PC-9 (cell line): ENCODE measurements at places on chromosomes 5 and 9. TPM values are rescaled to one million over a fixed set of nuclear protein-coding genes. Genes with fewer than 3 reads are reported as not detected.

DNA sequence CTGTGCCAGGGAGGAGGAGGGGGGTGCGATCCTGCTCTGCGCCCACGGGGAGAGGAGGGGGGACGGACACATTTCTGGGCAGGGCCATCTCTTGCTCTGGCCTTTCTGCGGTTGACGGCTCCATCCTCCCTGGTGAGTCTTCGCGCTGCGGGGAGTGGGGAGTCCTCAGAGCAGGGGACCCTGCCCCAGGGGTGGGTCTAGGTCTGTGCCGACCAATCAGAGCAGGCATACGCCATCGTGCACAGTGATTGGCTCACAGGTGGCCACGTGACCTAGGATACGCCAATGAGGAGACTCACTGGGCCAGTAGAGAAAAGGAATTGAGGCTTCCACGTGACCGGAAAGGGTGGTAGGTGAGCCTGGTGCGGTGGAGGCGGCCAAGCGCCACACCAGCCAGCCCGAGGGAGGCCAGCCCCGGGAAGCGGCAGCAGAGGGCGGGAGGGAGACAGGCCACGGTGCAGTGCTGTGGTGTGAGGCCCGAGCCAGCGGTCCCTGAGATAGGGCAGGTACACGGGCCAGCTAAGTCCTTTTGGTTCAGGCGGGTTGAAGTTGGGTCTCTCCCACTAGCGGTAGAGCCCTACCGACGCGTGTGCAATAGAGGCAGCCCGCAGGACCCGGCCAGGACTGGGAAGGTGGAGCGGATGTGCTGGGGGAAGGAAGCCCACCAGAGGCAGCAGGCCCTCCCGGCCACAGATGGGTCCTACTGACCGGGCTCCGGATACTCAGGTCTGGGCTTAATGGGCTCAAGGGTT is 65.2 kb upstream of the RNF130 start:
- DNase-seq, result no peak

The ORM2 gene
- not detected in 2 replicates for total RNA-seq

DNA sequence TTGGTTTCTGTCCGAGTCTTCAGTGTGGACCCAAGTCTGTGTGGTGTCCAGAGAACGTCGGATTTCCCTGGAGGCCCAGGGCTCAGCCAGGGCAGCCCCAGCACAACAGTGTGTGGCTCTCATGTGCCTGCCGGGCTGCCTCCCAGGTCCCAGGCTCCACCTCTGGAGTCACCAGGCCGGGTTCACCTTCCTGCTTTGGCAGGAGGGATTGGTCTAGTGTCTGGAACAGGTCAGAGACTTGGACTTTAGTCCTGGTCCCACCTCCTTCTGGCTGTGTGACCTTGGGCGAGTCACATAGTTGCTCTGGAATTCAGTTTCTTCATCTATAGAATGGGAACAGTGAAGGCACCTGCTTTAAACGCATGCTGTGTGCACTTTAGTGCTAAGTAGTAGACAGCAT is 3.2 kb downstream of the DOLPP1 start:
- peak; percentile 28 for DNase-seq

The PSD2 gene
- 0.07 and 0.08 TPM in 2 replicates for total RNA-seq

GRCh38 chr9:32486839-32487562 is 39.0 kb downstream of the RIGI start:
- DNase-seq, result no peak

The WWC1 gene
- 79.5 and 97.7 TPM in 2 replicates for total RNA-seq

GRCh38 chr5:35236770-35237169 is 6.5 kb upstream of the PRLR start:
- no peak for DNase-seq

The SMIM32 gene
- not detected in 2 replicates for total RNA-seq

DNA sequence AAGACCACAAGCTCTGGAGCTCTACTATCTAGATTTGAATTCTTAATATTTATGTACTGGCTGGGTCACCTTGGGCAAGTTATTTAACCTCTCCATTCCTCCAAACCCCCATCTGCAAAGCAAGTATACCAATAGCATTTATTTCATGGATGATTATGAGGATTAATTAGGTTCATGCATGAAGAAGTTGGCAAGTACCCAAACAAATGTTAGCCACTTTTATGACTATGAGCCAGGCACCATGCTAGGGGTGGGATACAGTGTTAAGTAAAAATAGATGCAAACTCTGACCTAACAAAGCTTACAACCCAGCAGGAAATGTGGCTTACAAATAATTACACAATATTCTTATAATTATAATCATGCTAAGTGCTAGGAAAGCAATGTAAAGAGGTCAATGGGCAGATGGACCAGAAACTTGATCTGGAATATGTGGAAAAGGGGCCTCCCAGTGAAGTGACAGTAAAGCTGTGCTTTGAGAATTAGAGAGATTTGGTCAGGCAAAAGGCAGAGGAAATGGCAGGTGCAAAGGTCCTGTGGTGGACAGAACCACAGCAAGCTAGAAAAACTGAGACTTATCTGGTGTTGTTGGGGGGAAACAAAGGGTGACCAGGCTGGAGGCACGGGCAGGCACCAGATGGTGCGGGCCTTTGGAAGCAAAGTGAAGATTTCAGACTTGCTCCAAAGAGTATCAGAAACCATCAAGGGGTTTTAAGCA is 525.2 kb upstream of the TRPC7 start:
- no peak for DNase-seq

DNA sequence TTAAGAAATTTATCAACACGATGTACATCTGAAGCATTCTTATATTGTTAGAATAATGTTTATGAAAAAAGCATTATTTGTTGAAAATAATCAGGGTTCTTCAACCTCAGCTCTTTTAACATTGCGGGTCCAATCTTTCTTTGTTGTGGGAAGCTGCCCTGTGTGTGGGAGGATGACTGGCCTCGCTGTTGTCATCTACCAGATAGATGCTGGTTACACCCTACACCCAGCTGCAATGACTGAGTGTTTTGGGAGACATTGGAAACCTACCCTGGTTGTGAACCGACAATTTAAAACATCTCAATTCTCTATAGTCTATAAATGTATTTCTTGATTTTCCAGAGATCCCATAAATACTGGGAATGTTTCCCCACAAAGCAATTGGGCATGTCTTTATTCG is 794.2 kb upstream of the CDH10 start:
- no peak for DNase-seq

The SLC6A18 gene
- total RNA-seq, result not detected in 2 replicates

DNA sequence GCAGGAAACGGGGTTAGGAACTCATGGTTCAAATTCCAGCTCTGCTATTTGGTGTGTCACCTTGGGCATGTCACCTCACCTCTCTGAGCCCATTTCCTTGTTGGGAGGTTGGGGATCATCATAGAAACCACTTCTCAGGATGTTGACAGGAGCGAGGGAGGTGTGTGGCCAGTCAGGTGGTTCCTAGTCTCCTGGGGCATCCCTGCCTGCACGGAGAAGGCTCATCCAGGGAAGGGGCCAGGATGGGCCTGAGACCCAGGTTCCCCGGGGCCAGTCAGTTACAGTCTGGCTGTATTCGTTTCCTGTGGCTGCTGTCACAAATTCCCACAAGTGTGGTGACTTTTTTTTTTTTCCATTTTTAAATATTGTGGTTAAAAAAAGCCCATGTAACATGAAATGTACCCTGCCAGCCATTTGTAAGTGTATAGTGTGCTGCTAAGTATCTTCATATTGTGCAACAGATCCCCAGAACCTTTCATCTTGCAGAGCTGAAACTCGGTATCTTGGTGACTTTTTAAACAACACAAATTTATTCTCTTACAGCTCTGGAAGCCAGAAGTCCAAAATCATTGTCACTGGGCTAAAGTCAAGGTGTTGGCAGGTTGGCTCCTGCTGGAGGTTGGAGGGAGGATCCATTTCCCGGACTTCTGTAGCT is 78.7 kb upstream of the UNC5A start:
- DNase-seq, result no peak

The STC2 gene
- total RNA-seq, result 42.2 and 63.5 TPM in 2 replicates

GRCh38 chr9:82148901-82149461 is 160.4 kb downstream of the SPATA31D1 start:
- DNase-seq, result no peak

GRCh38 chr9:2341126-2341525 is 280.5 kb upstream of the VLDLR start:
- DNase-seq, result no peak

DNA sequence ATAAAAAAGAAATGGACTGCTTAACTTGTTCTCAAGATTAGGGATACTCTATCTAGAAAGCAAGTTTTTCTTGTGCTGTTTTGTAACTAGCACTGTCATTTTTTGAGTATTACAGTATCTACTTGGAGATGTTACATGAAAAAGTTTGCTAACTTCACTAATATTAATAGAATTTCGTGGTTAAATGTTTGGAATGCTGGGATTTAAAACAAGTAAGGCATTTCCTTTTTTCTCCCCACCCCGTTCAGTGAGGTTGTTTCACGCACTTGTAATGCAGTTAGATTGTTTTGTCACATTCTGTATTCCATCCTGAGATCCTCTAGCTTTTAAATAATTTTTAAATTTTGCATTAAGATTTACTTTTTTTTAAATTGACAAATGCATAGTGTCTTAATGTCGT is 20.0 kb upstream of the TEK start:
- no peak for DNase-seq

DNA sequence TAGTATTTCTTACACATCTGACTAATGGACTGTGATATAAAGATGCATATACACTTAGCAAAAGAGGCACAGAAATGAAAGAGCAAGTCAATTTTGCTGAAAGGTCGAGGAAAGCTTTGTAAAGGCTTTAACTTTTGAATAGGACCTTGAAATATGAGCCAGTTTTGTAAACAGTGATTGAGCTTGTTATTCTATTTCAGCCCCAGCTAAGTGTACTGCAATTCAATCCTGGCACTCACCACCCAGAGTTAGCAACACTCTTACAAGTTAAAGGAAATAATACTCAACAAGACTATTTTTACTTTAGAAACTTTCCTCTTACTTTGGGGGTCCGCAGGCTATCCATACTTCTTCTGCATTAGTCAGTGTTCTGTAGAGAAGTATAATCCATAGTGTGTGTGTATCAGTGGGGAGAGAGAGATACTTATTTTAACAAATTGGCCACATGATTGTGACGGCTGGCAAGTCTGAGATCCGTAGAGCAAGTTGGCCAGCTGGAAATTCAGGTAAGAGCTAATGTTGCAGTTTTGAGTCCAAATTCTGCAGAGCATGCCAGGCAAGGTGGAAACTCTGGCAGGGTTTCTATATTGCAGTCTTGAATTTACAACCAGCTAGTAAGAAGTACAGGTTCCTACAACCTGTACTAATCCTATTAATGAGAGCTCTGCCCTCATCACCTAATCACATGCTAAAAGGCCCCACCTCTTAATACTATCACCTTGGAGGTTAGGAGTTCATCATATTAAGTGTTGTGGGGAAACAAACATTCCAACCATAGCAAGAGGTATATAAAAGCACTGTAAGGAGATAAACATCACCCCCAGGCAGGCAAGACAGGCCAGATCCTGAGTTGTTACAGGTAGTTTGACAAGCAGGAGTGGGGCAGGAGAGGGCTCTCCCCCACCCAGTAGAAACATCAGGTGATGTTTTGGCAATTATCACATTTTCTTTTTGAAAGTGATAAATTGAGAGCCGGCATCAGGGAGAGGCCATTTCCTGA is 33.6 kb downstream of the IL7R start:
- peak; percentile 8 for DNase-seq

DNA sequence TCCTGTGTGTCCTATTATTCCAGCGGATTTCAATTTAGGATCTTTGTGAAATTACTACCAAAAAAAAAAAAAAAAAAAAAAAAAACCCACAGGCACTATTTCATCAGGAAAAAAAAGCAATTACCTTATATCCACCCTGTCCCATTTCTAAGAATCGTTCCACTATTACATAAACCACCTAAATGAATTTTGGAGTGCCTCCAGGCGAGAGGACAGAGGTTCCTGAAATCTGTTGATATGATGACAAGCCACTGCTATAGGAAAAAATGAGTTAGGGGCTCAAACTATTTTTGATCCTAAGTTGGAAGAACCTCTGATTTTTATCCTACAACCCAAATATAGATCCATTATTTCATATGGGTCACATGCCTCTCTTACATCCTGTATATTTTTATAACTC is 177.9 kb downstream of the GNAQ start:
- DNase-seq, result no peak

GRCh38 chr5:27276119-27276518 is 237.7 kb upstream of the CDH9 start:
- no peak for DNase-seq

DNA sequence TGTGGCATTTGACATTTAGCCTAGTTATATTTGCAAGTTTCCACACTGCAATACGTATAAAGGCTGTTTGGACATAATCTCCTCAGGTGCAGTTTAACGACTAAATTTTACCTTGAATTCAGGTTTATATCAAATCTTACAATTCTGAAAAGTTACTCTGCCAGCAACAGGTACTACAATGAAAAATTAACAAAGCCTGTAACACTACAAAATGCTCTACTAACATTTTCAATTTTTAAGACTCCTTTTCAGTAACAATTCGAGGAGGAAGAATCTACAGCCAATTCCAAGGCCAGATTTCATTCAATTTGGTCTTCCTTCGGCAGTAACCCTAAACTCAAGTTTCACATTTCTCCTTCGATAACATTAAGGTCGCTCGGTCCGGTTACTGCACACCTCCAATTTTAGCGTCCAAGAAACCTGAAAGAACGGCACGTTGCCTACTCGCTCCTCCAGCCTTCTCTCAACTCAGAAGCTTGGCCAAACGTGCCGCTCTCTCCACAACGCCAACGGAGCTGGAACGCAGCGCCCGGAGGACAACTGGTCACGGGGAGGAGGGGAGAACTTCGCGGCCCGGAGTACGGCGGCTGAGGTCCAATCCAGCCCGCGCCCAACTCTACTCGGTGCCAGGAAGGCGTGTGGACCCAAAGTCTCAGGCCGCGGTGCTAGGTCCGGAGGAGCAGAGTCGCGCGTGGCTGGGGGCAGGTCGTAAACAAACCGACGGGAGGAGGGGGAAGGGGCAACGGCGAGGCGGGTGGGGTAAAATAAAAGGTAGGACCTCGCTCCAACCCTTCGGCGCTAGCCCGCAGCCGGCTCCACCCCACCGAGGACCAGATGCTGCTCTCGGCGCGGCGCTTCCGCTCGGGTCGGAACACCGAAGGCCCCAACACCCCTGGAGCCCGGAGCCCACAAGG is 681 bp downstream of the FNIP1 start:
- peak; percentile 45 for DNase-seq
